HS-5 (cell line): ENCODE measurements at places on chromosomes 4 and X.

- DNase-seq, result no peak
Observed at GRCh38 chrX:71393919-71394318, 27.8 kb downstream of the TAF1 start.

- no peak for DNase-seq
Observed at GRCh38 chrX:110414273-110414672, 55.6 kb downstream of the RTL9 start.

- DNase-seq, result no peak
Observed at GRCh38 chrX:44529310-44529709, 13.3 kb downstream of the FUNDC1 start.

- DNase-seq, result no peak
Observed at GRCh38 chr4:108796173-108796572, 33.3 kb upstream of the ETNPPL start.

DNA sequence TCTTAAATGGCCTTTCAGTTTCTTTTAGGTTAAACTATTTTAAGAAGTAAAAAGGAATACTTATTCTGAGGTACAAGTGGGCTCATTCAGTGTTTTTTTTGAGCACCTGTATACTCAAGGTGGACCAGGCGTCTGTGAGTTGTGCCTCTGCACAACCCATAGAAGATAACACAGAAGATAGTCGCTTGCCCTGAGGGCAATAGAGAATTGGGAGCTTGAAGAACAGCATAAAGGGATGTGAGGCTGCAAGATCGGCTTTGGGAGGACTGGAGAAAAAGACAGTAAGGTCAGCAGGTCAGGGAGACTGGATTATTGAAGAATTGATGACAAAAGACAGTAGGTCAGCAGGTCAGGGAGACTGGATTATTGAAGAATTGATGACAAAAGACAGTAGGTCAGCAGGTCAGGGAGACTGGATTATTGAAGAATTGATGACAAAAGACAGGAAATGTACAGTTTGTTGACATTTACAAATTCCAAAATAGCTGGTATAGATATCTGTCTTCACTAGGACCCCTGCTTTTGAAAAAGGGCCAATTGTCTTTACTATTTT, 3.1 kb downstream of the CPE start:
- DNase-seq, result no peak

DNA sequence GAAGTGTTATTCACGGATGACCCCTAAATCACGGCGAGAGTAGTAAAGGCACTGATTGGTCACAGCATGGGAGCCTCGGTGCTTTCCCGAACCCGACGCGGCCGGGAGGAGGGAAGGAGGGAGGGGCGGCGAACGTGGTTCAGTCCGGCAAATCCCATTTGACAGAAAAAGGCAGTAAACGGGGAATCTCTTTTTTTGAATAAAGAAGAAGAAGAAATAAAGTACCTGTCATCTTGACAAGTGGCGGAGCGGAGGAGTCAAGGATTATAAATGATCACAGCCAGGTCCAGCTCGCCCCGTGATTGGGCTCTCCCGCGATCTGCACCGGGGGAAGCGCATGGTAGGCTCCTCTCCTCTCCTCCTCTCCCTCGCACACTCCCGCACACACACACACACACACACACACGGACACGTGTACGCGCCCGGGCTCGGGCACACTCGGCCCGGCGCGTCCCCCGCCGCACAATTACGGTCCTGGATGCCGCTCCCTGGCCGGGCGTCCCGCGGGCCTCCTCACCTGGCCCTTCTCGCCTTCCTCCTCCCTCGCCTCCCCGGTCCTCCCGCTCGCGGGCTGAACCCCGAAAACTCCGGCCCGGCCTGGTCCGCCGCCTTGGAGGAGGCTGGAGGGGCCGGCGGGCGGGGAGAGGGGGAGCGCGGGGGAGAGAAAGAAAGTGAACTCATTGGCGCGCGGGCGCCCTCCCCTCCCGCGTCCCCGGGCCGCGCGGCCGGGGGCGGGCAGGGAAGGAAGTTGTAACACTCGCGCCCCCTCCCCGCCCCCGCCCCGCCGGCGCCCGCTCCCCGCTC, 99.2 kb upstream of the TENM3 start:
- peak; percentile 44 for DNase-seq

- DNase-seq, result no peak
Observed at GRCh38 chr4:54231768-54232688, 2.9 kb downstream of the PDGFRA start.

DNA sequence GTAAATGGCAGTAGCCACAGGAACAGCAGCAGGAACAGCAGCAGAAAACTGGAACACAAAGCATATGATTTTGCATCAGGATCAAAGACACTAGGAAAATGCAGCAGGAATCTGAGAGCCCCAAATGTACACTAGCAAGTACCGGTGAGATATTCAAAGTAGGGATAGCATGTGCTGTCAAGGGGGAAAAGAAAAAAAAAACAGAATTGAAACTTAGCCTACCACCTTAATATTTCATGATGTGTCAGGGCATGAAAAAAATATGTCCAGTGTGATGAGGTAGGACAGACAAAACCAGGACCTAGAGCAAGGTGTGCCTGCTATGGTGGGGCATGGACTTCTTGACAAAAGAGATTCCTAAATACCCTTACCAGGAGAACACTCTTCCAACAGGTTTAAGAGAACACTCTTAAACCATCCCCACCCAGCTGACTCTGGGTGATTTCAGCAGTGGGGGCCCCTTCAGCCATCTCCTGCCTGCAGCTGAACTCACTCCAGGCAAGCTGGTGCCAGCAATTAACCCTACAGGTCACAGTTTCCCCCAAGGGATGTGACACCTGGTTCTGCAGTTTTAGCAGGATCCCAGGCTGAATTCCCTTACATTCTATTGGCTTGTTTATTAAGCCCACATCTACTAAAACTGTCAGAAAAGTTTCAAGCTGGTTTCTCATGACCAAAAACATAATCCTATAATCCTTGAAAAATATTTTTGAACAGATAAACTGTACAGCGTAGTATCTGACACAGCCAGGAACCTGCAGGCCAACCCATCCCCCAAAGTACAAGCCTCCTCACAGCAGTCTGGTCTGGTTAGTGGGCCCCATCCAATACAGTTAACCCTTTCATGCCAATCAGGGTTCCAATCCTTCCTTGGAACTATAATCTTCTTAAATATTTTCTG, 62.9 kb upstream of the FMR1 start:
- DNase-seq, result no peak

DNA sequence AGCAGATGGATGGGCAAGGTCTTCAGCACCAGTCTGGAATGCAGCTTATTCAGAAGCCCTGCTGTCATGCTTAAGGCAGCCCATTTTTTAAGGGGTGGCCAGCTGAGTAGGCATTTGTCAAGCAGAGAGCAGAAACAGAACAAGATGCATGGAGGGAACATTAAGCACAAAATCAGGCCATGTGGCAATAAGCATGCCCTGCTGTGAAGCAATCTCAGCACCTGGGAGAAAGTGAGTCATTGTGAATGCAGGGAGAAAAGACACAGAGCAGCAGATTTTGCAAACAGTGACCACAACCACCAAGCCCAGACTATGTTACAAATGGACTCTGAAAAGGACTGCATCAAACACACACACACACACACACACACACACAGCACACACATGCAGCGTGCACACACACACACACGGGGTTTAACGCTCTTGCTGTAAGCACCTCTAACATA, 94.1 kb upstream of the GALNT7 start:
- DNase-seq, result peak; percentile 88

- no peak for DNase-seq
Observed at GRCh38 chr4:163703251-163703650, 208.8 kb downstream of the TMA16 start.

DNA sequence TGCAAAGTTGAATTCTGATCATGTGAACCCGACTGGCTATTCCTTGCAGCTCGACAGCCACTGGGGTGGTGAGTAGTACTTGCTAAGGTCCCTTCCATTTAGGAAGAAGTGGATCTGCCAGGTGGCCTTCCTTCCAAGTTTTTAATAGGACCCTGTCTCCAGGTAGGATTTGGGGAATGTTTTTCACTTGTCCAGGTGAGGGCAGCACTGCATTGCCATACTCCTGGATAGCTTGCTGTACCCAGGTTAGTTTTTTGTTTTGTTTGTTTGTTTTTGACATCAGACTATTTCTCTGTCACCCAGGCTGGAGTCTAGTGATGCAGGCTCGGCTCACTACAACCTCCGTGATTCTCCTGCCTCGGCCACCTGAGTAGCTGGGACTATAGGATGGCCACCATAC, 29.8 kb downstream of the SAGE1 start:
- DNase-seq, result no peak

GRCh38 chrX:57565198-57565597, 26.6 kb upstream of the ZXDB start:
- DNase-seq, result no peak

GRCh38 chr4:185721190-185722028, 90.6 kb downstream of the SORBS2 start:
- no peak for DNase-seq

GRCh38 chr4:177236886-177237285, 72.8 kb upstream of the NEIL3 start:
- DNase-seq, result no peak

- DNase-seq, result no peak
Observed at GRCh38 chr4:20408611-20409010, 156.9 kb downstream of the SLIT2 start.

DNA sequence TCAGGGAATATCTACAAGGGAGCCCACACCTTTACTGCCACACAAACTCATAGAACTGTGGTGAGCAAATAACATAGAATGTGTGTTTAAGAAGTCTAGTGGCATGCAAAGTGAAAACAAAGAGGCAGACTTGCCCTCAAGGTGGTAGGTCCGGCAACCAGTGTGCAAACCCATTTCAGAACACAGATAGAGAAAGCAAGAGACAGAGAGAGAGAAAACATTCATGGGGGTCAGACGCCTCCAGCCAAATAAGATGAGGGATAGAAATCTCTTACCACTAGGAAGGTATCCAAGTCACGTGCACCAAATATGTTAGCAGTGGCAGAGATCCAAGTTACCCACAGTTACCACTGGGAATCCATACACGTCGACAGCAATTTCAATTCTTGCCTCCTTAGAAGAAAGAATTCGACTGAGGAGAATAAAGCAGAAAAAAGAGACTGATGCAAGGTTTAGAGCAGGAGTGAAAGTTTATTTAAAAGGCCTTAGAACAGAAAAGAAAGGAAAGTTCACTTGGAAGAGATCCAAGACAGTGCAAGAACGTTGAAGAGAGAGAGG, 252.8 kb downstream of the NAP1L3 start:
- DNase-seq, result no peak

DNA sequence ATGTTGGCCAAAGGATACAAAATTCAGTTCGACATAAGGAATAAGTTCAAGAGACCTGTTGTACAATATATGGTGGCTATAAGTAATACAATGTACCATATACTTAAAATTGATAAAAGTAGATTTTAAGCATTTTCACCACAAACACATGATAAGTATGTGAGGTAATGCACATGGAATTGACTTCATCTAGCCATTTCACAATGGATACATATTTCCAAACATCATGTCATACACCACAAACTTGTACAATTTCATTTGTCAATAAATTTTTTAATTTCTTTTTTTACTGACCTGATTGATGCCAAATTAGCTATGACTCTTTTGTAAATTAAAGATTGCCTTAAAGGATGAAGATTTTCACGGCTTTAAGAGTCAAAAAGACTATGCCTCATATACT, 103.1 kb upstream of the VCX2 start:
- DNase-seq, result no peak

DNA sequence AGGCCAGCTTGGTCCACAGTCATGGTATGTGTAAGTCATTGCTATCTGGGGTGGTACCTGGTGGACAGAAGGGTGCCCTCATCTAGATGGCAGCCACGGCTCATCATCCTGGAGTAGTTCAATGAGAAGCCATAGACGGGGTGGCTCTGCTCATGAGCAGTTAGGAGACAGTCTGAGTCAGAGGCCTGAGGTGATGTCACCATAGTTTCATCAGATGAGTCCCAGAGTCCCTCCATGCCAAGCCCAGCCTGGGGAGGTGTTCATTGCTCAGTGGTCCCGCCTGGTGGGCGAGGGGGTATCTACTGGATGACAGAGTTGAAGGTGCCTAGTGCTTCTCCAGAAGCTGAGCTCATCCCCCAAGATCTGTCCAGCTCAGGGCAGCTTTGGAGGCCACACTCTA, 49.8 kb downstream of the DLG3 start:
- no peak for DNase-seq

- DNase-seq, result no peak
Observed at GRCh38 chr4:112706840-112707207, 69.9 kb downstream of the LARP7 start.

DNA sequence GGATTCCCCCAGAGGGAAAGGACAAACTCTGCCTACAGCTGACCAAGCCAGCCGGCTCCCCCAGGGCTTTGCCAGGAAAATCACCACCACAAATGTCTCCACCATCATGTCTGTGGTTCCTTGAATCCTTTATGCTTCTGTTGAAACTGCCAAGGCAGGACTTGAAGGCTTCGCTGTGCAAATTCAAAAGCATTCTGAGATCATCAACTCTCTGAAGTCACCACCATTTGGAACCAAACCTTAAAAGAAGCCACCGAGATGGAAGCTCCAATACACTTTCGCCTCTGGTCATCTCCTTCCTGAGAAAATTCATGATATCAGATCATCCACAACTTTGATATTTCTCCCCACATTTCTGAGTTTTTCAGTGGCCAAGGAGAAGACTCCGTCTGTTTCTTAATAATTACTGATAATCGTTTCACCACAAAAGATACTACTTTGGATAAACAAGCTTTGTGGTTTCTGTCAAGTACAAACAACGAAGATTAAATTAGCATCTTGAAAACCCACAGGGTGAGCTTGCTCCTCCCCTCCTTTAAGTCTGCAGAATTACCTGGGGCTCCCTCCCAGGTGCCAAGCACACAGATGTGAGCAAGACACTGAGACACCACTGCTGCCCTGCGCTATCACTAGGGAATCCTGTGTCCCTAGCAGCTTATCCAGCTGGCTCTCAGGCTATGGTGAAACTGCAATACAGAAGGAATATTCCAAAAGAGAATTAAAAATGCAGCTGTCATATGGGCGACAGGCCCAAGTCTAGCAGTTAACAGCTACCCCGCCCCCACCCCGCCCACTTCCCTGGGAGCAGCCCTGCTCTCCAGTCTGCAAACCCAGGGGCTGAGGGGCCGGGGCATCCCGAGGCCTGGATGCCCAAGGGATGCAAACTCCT, 125.0 kb upstream of the TBL1X start:
- DNase-seq, result no peak

DNA sequence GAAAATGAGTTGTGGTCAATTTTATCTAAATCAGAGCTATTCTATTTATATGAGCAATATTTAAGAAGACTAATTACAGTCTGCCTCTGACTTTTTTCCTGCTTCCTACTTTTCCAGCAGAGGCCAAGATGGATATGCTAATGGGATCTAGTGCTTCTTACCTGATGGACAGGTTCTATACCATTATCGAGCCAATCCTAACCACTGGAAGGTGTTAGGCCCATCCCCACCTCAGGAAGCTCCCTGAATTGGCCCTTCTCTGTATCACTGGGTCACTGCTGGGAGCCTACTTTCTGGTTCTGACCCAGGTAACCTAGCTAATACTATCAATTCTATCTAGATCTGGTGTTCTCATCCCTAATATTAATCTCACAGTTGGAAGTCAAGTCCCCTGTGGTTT, 577 bp upstream of the YIPF7 start:
- no peak for DNase-seq

DNA sequence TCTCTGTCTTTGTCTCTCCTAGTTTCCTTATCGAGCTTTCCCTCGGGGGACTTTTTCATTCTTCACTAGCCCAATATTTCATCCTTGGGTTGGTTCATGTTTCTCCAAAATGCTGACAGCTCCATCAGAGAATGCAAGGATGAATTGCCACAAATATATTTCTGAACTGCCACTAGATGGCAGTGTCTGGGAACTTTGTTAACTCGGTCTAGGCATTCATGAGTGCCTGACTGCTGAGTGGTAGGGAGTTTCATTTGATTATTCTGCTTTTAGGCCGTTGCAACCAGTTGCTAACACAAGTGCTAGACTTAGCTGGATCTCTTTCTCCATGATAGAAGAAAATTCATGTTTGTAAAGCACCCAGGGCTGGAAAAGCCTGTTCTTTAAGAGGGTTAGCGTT, 73.5 kb upstream of the RAP2C start:
- peak; percentile 9 for DNase-seq
